ENCODE measurements at places on chromosomes 5 and 9.

GRCh38 chr9:4272126-4272525 is 27.7 kb downstream of the GLIS3 start:
- no peak for DNase-seq

- DNase-seq: no peak
These were observed 12.0 kb downstream of the GLRX start for GRCh38 chr5:95810305-95811125.

DNA sequence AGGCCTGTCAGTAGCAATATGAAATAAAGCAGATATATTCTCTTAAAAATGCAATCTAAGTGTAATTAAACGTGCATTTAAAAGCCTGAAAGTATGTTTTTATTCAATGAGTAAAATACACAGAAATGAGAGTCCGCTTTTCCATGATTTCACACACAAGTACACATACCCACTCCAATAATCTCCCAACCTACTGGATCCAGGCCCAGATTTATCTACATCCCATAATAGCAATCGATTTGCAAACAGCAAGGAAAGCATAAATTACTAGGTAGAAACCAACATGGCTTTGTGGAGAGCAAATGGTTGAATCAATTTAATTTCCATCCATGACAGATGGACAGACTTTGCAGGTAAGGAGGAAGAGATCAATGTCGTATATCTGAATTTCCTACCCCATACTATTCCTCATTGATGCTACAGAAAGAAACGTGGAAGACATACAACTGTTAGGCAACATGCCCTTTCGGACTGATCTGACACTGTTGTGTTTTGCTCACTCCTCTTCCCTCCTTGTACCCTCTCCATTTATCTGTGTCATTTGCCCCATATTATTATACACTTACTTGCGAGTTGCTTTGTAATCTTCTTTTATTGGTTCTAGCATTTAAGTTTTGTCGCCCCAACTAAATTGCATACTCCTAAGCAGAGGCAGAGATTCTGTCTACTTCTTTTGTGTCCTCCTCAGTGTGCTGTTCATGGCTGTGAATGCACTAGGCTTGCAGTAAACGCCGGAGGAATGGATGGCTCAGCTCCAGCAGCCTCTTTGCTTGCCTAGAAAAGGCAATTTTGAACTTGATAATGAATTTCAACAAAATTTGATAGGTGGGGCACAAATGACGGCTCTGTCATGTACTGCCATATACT is 133.6 kb downstream of the NFIB start:
- no peak for DNase-seq

GRCh38 chr9:21557428-21557768 is 75.3 kb upstream of the IFNE start:
- no peak for DNase-seq

GRCh38 chr9:96141666-96142065 is 160.3 kb downstream of the HSD17B3 start:
- no peak for DNase-seq

Data from activated CD4-positive, alpha-beta T cell treated with anti-CD3 and anti-CD28 coated beads, Interleukin-2, Interleukin-4, amounts not matched to agents 100 ng/mL and 50 ng/mL, durations not matched to agents 16 hours and 8 hours (primary cell).